ENCODE measurements at places on chromosomes 13 and 19.

DNA sequence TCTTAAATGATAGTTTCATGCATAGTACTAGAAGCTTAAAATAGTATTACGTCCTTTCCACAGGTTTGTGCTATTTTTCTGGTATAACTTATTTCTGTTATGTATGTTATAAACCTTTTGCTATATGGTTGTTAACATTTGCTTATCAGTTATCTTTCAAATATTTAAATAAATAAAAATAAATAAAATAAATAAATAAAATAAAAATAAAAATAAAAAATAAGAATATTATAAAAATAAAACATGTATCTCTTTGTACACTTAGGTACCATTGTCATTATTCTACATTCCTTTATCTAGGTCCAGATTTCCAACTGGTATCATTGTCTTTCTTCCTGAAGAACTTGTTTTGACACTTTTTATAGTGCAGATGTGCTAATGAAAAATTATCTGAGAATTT lies 1310.4 kb upstream of the SLC10A2 start:
- DNase-seq, result no peak

DNA sequence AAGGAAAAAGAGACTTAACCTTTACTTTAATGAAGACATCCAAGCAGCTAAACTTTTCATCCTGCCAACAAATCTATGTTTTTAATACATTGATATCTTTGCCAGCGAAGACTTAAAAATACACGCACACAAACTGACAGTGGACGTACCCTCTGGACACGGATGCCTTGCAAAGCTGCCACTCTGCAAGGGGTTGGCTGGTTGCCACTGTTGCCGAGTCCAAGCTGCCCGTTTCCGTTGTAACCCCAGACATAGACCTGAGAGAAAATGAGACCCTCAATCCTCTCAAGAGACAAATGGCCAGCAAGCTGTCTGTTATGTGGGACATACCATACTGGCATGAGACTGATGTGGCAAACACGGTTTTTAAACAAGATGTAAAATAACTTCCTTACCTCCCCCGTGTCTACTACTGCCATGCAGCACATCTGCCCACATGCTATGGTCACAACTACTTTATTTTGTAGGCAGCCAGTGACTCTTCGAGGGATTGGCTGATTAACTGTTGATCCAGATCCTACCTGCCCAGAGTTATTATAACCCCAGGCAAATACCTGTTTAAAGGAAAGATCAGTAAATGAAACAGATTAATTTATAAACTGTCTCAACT lies 21.2 kb downstream of the RCBTB2 start:
- DNase-seq, result no peak

GRCh38 chr19:56900573-56901097 lies 60.1 kb upstream of the PEG3 start:
- no peak for DNase-seq

- no peak for DNase-seq
Observed at GRCh38 chr13:44651724-44652123, 75.6 kb upstream of the TSC22D1 start.

- peak; percentile 76 for DNase-seq
Observed at GRCh38 chr19:1062387-1063029, 4.5 kb upstream of the ARHGAP45 start.

Data from hematopoietic multipotent progenitor cell treated with erythropoietin and hydrocortisone succinate and interleukin-3 and kit ligand, for 6 days (in vitro differentiated cells).